ENCODE measurements at places on chromosomes 4 and X.

DNA sequence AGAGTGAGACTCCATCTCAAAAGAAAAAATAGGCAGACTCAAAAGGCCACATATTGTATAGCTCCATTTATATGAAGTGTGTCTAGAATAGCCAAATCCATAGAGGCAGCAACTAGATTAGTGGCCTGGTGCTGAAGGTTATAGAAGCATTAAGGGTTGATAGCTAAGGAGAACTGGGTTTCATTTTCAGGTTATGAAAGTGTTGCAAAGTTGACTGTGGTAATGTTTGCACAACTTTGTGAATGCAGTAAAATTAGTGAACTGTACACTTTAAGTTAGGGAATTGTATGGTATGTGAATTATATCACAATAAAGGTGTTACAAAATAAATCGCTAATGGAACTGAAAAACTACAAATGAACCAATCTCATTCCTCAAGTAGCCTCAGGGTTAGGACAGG lies 28.3 kb downstream of the TXLNG start:
- DNase-seq = no peak

DNA sequence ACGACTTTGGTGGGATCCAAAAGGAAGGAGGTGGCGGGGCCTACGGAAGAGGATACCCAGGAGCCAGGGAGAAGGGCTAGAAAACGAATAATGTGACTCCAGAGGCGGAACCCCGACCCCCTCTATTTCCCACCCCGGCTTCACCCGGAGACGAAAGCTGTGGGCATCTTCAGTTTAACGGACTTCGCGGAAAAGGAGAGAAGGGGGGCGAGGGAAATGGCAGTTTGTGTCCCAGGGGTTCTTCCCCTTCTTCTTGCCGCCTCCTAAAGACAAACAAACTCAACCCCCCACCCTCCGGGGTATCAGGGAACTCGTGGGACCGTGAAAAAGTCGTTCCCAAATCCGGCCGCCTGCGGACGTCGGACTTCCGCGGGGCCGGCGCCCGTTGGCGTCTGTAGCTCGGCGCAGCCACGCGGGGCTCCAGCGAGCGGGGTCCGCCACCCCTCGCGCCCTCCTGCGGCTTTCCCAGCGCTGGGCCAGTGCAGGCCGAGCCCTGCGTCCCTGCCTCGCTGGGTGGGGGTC lies 3.6 kb upstream of the LEF1 start:
- no peak for DNase-seq

DNA sequence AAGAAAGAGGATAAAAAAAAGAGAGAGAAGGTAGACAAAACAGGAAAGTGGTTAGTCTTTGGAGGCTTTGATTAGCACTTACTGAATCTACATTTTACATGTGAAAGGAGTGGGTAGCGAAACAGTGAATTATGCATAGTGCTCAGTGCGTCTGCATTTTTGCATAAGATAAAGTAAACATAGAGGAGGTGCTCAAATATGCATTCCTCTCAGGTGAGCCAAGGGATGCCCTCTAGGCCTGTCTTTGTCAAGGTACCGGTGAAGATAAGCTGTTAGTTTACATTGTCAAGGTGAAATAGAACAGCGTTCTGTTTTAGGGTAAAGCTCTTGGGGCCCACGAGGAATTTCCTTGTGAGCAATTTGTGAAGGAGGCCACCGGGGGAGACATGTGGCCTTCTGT lies 260.6 kb downstream of the TRIML1 start:
- DNase-seq = no peak

DNA sequence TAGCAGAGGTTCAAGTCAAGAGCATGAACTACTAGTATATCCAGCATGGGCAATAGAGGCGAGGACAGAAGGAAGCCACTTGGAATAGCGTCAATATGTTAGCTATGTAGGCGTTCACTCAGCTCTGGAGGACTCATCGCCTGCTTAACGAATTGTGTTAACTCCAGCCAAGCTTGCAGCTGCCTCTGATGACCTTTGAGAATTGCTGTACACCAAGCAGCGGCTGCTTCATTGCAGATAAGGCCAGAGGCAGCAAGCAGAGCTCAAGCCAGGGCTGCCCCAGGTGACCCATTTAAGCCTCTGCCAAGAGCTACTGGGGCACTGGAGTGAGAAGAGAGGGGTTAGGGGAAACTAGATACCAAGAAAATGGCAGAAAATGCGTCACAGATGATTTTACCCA lies 160.2 kb upstream of the IGFBP7 start:
- DNase-seq = no peak

DNA sequence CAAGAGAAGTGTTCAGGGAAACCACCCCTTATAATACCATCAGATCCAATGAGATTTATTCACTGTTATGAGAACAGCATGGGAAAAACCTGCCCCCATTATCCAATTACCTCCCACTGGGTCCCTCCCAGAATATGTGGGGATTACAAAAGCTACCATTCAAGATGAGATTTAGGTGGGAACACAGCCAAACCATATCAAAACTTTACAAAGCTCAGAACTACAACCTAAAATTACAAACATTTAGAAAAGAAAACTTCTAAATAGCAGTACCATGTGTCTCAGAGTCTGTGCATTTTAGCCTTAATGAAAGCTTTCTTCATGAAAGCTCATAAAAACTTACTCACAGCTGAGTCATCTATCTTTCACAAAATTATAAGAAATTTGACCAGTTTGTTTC lies 1442.8 kb upstream of the PCDH7 start:
- DNase-seq = no peak

Data from activated CD8-positive, alpha-beta memory T cell treated with anti-CD3 and anti-CD28 coated beads for 1 hour (primary cell).